ENCODE measurements at places on chromosomes 2 and 18.

GRCh38 chr2:100043081-100043890, 99.1 kb downstream of the AFF3 start:
- no peak for DNase-seq

- no peak for DNase-seq
Measured at GRCh38 chr2:71948781-71949536, 198.7 kb downstream of the CYP26B1 start.

DNA sequence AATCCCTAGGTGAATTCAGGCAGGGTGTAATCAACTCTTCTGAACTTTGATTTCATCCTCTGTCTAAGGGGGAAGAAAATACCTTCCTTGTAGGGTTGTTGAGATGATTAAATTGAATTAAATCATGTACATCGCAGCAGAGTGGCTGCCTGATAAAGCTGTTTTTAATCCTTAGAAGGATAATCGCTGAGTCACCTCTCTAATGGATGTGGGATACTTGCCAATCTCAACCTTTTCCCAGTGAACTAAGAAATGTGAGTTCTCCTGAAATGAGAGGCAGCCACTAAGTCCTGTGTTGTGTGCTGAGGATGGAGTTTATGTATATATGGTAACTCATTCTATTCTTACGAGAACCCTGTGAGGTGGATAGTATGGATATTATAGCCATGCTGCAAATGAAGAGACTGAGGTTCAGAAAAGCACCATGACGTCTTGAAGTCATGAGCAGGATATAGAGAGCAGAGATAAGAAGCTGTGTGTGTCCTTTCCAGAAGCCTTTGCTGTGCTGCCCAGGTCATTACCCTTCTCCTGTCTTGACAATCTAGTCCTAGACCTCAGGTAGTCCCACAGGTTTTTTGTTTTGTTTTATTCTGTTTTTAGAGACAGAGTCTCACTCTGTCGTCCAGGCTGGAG, 93.3 kb downstream of the HNRNPLL start:
- DNase-seq: no peak

- no peak for DNase-seq
Measured at GRCh38 chr2:37301408-37301807, 23.2 kb downstream of the PRKD3 start.

- no peak for DNase-seq
Measured at GRCh38 chr2:98454073-98454472, 9.4 kb downstream of the INPP4A start.

DNA sequence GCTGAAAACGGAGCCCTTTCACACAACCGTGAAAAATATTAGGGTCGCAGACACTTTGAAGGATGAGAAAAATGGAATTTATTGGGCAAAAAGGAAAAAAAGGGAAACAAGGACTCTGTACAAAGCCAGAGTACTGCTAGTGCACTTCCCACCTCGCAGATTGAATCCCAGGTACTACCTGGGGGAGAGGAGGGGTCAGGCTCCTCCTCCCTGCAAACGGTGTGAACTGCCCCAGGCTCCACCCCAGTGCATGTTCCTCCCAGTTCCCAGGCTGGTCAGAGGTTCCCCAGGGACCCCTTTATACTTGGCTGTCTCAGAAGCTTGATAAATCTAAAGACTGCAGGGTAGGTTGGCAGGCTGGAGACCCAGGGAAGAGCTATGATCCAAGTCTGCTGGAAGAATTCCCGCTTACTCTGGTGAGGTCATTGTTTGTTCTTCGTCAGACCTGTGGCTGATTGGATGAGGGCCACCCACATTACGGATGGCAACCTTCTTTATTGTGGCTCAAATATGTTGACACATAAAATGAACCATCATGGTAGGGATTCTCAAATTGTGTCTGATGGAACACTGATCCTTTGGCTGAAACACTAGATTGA, 290.4 kb upstream of the POU3F3 start:
- no peak for DNase-seq

DNA sequence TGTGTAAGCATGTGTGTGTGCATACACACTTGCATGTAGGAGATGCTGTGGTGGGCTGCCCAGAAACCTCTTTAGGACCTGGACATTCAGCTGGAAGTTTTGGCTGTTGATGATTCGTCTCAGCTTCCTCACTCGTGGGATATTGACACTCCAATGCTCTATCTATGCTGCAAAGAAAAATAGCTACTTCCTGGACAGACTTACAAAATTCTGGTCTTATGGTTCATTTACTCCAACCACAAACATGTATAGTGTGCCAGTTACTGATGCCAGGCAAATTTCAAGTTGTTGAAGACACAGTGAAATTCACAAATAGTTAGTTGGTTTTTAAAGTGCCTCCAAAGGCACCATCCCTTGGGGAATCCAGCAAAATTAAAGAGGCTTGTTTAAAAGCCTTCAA, 882.6 kb downstream of the CPS1 start:
- no peak for DNase-seq

DNA sequence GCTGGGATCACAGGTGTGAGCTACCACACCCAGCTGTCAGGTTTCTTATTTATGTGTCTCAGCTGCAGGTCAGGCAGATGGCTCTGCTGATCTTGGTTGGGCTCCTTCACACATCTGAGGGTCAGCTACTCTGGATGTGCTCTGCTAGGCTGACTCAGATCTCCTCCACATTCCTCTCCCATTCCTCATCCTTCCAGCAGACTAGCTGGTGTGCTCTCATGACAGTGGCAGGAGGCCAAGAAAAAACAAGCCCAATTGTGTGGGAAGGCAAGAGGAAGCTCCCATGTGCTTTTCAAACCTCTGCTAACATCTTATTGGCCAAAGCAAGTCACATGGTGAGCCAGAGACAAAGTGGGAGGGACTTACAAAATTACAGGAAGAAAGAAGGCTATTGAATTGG, 11.7 kb upstream of the MSH6 start:
- no peak for DNase-seq

- DNase-seq: no peak
Measured at GRCh38 chr2:118255771-118256372, 167.6 kb downstream of the INSIG2 start.

DNA sequence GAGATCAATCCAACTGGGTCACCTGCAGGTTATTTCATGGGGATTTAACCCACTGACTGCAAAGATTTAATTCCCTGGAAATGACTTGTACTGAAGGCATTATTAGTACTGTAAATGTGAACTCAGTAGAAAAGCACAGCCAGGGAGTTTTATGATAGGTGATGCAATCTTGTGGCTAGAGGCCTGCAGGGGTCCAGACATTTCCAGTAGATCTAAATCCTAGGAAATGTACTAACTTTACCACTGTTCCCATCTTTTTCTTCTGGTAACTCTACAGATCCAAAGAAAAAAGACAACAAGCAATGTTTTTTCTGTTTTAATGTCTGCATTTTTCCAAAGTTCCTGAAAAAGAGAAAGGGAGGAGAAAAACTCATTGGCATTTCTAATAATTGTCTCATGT, 500.1 kb downstream of the ARHGAP15 start:
- DNase-seq: no peak

DNA sequence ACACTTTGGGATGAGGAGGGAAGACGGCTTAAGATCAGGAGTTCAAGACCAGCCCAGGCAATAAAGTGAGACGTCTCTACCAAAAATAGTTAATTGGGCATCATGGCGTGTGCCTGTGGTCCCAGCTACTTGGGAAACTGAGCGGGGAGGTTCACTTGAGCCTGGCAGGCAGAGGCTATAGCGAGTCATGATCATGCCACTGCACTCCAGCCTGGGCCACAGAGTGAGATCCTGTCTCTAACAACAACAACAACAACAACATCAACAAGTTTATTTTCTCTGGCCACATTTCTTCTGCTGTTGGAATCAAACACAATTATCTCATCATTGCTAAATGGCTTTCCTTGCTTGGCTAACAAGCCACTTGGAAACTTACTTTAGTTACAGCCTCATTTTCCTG, 13.4 kb downstream of the NIFK start:
- no peak for DNase-seq

DNA sequence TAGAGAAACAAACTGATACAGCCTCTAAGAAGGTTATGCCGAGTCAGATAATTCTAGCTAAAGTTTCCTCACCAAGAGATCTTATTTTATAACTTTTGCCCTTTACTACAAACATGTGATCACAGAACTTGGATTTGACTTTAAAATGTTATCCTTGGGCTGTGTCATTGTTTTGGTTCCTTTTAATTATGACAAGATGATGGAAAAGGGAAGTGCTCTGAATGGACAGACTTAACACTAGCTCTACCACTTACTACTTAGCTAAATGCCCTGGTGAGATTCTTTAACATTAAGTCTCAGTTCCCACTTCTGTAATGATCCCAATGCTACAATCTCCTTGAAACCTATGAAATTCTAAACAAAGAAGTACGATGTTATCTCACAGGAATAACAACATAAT, 69.9 kb downstream of the RTTN start:
- no peak for DNase-seq

GRCh38 chr18:36066001-36066400, 1.4 kb downstream of the RPRD1A start:
- DNase-seq: no peak

DNA sequence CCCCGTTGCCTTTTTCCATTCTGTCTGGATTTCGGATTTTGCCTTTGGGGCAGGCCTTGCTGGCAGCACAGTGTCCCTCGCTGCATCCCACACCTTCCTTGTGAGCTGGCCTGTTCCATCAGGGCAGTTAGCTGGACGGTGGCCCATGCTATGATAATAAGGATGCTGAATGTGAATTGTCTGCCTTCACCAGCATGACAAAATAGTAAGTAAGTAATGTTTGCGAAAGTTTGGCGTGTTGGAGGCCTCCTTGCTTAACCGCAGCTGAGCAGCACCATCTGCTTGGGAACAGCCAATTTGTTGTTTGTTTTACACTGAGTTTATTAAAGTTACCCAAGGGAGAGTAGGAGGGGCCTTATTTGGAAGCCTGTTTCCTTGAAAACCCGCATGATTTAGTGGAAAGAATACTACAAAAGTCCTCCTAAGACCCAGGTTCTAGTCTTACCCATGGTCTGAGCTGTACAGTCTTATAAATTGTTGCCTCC, 469.7 kb upstream of the FANCL start:
- no peak for DNase-seq

DNA sequence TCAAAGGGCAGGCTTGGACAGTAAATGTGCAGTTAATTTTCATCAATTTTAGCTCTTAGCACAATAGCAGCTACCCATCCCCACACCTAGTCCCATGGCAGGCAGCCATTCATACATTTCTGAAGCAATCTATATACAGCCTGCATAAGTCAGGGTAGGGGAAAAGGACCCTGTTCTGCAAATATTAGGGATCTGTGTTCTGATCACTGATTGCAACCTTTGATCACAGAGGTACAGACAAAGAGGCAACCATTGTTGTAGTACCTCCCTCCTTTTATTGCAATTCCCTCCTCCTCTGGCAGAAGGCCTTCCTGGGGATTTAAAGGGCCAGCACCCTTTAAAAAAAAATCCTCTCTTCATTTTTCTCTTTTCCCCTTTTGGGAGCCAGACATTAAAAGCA, 58.3 kb downstream of the KANSL1L start:
- DNase-seq: no peak

GRCh38 chr2:119473621-119474370, 42.1 kb downstream of the TMEM37 start:
- DNase-seq: no peak

DNA sequence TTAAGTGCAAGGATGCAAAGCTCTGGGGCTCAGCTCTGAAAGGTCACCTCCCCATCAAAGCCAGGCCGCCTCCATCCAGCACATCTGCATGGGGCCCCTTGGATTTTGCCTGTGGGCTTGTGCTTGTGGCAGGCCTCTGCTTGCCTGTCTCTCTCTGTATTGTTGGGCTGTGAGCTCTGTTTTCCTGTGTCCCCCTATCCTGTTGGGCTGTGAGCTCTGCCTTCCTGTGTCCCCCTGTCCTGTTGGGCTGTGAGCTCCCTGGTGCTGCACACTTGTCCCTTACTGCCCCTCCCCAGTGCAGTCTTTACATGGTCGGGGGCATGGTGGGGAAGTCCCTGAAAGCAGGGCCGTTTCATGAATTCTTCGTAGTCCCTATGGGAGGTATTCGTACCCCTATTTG, 49.2 kb upstream of the PDIA6 start:
- DNase-seq: no peak

DNA sequence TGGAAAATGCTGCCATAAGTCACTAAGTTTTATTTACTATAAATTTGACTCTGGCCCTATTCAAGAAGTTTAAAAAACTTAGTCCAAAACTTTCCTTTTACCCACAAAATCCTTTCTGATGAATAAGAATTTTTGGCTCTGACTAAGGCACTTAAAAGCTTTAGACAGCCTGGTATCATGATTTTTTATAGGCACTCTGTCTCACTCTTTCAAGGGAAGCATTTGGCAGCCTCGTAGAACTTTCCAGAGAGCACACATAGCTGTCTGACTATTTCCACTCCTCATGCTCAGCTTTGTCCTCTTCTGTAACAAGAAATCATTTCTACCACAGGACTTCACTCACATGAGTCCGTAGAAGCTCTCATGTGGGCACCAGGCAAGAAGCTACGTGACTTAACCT, 32.3 kb upstream of the XDH start:
- no peak for DNase-seq

- DNase-seq: no peak
Measured at GRCh38 chr2:98615481-98615880, 7.1 kb downstream of the UNC50 start.

- no peak for DNase-seq
Measured at GRCh38 chr2:187552828-187553681, 1.2 kb downstream of the TFPI start.

DNA sequence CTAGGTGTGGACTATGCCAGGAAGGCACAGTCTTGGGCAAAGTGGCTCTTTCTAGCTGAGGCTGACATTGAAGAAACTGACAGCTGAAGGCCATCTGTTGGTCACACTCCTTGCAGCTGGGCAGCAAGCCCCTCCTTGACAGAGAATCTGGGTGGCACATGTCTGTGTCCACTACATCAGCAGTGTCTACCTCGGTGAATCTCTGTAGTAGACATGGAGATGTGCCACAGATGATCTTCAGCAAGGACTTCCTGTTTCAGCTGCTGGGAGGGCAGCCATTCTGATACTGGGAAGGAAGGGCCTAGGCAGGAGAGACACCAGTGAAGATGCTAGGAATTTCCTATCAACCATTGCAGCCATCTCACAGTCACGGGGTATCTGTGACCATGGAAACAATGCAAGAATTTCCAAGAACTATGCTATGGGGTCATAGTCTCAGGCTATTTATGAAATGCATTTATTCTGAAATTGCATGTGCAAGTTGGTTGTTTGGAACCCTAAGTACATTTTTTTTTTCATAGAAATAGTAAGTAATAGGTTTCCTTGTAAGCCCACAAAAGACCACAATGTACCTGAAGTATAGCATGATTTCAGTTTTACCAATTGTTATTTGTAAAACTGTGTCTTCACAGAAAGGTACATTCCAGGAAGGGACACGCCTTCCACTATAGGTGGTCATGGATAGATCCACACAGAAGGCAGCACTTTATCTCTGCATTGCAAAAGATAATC, 63.8 kb upstream of the DARS1 start:
- peak; percentile 71 for DNase-seq

DNA sequence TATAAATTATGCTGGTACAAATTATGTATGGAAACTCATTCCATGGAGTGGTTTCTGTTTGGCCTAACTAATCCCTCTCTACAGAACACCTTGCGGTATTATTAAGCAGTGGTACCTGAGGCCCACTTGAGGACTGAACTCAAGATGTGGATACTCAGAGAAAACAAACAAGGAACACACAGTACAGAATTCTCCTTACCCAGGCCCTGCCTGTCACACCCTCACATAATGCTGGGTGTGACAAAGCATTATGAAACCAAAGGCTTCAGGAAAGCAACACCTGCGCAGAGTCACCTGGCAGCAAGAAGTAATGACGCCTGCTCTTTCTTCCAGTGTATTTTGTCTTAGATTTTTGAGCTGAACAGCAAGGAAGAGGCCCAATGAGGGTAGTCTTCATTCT, 264.7 kb downstream of the PAX3 start:
- DNase-seq: no peak

- DNase-seq: peak; percentile 16
Measured at GRCh38 chr18:79386547-79386946, 9.2 kb upstream of the NFATC1 start.

GRCh38 chr2:196195302-196195701, 23.9 kb upstream of the STK17B start:
- no peak for DNase-seq

All from right hindlimb (tissue), 1 donor.